Astrocyte of the cerebellum (primary cell): ENCODE measurements at places on chromosomes 2 and 18.

DNA sequence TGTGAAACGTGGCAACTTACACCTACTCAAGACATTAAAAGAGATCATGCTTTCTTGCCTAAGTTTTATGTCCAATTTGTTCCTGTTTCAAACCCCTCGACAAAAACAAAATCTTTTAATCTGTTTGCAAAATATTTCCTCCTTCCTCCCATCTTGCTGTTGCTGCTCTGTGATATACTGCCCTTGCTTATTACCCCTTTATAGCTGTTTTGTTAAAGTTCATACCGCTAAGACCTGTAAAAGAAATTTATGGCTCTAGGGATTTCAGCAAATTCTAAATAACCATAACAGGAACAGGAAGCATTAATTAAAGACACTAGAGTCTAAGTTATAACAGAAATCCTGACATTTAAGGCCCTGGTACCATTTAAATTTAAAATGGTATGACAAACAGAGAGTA, 1268.2 kb upstream of the PIK3C3 start:
- no peak for DNase-seq

DNA sequence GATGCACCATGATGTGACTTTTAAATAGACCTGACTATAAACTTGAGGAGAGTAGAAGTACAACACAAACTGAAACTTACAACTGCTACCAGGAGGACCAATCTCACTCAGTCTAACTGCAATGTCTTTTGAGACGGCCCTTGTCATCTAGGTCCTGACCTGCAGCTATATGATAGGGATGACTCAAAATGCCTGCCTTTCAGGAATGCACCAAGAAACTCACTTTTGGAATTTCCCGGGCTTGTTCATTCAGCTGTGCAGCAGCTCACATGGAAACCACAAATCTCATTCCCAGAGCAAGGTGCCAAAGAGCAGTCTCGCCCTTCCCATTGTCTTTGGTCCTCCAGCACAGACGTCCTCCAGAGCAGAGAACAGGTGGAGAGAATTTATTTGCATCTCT, 113.7 kb downstream of the SPOPL start:
- peak; percentile 29 for DNase-seq

GRCh38 chr2:11160731-11161455, 5.6 kb downstream of the SLC66A3 start:
- no peak for DNase-seq

- peak; percentile 9 for DNase-seq
These were observed 128.3 kb upstream of the SPATS2L start for GRCh38 chr2:200177971-200178911.

DNA sequence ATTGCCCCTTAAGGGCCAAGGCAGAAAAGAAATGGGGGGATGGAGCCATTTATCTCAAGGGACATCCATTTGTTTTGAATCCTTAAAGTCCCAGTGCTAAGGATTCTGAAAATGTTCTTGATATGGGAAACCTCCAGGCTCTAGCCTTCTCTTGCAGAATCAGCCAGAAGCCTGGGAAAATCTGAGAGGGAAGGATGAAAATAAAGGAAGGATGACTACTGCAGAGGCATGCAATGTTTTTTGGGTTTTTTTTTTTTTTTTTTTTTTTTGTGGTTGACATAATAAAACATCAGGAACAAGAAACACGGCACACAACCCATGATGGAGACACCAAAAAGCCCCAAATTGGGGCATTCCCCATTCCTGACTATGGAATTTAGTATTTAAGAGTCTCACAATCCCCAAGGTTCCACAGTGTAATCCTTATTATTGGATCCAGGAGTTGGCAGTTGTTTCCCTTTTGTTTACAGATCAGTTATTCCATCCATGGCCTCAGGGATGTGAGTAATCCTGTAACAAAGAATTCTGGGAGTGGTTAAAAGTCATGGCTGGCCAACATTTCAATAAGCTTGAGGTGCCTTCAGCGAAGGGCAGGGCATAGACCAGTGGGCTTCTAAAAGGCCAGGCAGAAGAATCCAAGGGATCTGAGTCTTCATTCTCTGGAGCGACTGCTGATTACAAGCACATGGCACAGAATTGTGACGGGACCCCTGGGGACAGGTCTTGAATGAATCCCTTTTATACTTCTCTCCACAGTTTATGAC, 337.5 kb downstream of the GULP1 start:
- DNase-seq = peak; percentile 85

GRCh38 chr2:168602846-168603401, 146.9 kb downstream of the CERS6 start:
- no peak for DNase-seq

DNA sequence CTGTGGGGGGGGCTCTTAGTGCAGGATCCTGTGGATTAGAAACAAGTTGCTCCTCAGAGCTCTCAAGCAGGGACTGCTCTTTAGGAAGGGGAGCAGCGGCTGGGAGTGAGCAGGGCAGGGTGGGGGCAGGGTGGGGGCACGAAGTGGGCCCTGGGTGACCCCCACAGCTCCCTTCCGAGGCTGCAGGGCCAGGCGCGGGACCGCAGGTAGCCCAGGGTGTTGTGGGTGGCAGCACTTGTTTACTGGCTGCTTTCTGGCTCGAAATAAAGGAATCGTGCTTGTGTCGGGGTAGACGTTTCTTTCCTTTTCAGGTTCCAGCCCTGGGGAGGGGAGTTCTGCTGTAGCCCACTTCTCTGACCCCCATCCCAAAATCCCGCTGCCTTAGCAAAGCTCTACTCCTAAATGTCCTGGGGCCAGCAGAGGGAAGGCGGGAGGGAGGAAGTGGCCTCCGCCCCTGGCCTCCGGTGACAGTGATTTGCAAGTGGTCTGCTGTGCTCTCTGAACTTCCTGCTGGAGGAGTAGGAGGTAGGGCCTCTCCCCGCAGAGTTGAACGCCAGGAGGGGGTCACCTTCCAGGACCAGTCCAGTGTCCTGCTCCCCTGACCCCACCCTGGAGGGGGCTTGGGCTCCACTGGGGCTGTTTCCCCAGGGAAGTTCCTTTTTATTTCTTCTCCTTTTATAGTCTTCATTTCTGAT, 8.3 kb downstream of the NEU4 start:
- DNase-seq = no peak

DNA sequence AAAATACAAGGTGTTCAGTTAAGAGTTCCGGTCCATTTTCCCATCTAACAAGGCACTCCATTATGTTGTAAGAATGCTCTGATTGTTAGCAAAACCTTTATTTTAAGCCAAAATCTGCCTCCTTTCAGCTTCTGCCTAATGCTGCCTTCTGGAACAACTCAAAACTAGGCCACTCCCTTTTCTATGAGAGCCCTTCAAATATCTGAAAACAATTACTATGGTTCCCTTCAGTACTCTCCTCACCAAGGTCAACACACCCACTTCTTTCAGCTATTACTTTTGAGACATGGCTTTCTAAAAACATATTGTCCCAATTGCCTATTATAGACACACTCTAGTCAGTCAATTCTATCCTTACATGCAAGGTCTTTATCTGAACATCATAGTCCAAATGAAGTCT, 429.4 kb downstream of the ERBB4 start:
- DNase-seq = no peak

GRCh38 chr2:75309596-75310463, 110.5 kb upstream of the TACR1 start:
- DNase-seq = no peak

- no peak for DNase-seq
These were observed 122.6 kb downstream of the METTL4 start for GRCh38 chr18:2448565-2449151.

- no peak for DNase-seq
These were observed 180.6 kb downstream of the CLIP4 start for GRCh38 chr2:29295845-29296244.
